ENCODE measurements at places on chromosomes 1 and 21.
A peak's percentile ranks its signal among the peaks of the same experiment; 100 is the strongest.

DNA sequence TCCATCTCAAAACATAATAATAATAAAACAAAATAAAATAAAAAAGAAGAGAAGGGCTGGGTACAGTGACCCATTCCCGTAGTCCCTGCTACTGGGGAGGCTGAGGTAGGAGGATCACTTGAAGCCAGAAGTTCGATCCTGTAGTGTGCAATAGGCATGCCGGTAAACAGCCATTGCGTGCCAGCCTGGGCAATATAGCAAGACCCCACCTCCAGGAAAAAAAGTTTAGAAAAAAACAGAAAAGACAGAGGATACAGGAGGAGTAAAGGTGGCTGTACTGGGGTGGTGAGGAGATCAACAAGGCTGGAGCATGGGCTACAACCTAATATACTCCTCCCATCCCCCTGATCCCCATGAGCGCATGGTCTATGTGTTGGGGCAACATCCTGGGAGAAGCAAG lies 30.8 kb downstream of the PTAFR start:
- DNase-seq: no peak

DNA sequence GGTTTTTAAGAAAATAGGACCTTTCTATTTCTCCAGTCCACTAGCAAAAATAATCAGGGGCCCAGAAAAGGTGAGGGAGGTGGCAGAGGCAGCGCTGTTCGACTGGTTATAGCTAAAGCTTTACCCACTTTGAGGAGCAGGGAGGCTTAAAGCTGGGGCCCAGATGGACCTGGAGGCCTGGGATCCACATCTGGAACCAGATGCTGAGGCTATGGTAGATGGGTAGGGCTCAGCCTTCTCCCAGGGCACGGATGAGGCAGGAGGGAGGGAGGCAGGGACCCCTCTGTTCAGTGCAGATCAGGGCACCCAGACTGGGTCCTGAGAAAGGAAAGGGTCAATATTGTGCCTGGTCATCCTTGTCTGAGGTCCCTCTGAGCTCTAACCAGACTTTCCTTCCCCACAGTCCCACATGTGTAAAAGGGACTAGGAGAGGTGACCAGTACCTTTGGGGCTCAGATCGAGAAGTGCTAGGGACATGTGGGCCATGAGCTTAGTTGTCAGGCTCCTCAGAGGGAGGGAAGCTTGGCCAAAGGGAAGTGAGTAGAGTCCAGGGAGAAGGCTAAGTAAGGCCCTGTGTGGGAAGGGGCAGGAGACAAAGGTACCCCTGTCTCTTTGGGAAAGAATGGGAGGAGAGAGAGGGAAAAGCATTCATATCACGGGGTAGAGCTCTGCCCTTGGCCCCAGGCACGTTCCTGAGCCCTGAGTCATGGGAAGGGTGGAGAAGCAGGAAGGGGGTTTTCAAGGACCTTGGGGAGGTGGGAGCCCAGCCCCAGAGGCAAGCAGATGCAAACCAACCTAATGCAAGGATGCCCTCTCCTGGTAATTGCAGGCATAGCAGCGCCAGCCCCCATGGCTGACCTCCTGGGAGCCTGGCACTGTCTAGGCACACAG lies 15.4 kb downstream of the LMNA start:
- DNase-seq: peak; percentile 90

- DNase-seq: no peak
These were observed 13.0 kb downstream of the MRAP start for GRCh38 chr21:32311621-32312020.

DNA sequence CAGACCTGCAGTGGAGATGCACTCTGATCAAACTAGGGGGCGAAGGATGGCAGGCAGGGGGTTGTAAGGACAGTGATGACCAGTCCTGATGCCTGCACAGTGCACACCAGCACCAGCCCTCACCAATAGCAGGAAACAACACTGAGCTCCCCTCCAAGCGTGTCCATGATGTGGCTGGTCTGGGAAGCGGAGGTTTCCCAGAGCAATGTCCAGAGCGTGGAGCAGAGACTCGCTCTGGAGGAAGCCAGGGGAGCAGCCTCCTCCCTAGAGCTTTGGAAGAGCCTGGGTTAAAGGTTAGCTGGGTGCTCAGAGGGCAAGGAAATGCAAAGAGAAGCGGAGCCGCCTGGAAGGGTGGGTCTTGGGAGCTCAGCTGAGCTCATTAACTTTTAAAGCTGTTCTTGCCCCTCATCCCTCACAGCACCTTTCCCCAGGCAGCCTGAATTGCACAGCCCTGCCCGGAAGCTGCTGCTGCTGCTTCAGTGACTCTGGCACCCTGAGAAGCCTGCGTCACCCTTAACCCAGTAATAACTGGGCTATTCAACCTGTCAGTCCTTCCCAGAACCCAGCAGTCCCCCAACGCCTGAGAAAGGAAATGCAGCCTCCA lies 162.2 kb upstream of the RAB4A start:
- DNase-seq: no peak

GRCh38 chr21:38148046-38148445 lies 108.7 kb upstream of the KCNJ15 start:
- DNase-seq: no peak

DNA sequence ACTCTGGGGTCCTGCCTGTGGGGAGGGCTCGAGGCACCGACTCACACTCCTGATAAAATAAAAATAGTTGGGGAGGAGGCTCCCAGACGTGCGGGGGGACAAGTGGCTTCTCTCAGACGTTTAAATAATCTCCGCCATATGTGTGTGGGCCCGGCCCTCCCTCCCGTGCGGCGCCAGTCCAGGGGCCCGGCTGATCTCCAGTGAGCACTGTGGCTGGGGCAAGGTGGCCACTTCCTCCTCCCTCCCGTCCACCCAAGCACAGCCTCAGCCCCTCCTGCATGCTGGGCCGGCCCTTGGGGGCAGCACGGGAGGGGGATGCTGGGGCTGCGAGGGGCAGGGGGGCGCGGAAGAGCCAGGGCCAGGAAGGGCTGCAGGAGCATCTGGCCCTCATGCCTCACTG lies 4.0 kb upstream of the PLCH2 start:
- no peak for DNase-seq

DNA sequence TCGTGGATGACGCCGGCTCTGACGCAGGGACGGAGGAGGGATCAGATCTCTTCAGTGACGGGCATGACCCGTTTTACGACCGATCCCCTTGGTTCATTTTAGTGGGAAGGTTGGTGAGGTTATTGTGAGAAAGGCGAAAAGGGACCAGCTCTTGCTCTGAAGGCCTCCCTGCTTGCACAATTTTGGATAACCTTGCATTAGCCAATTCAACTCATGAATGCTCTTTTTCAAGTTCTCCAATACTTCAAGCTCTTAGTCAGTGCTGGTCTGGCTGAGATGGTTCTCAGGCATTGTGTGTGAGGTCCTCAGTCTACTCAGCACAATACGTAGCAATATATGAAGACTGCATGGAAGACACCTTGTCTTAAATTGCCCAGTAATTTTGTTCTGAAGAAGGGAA lies 72.6 kb upstream of the PGD start:
- DNase-seq: no peak

DNA sequence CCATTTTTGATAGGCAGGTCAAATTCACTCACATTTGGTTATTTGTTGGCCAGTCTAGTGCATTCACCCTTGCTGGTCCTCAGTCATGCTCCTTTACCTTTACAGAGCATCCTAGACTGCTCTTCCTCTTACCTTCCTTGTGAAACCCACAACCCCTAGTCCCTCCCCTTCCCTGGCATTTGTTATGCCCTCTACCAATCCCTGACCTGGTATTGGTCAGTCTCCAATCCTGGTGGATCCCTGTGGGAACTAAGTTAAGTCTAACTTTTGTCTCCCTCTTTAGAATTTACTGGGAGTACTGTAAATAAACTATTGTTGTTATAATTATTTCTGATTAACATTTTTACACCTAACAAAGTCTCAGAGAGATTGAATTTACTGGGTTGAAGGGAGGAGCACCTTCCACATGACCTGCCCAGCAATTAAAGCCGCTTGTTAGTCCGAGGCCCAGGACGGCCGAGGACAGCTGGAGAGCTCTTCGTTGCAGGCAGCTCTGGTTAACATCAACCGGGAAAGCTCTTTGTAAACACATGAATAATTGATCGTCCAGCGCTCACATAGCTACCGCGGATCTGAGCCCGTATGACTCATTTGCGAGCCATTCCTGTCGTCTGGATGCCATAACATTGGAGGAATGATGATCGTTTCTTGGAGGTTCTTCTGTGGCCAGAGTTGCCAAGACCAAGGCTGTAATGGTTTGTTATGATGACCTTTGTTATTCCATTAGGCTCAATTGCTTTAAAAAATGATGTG lies 31.9 kb downstream of the MTARC1 start:
- DNase-seq: no peak

DNA sequence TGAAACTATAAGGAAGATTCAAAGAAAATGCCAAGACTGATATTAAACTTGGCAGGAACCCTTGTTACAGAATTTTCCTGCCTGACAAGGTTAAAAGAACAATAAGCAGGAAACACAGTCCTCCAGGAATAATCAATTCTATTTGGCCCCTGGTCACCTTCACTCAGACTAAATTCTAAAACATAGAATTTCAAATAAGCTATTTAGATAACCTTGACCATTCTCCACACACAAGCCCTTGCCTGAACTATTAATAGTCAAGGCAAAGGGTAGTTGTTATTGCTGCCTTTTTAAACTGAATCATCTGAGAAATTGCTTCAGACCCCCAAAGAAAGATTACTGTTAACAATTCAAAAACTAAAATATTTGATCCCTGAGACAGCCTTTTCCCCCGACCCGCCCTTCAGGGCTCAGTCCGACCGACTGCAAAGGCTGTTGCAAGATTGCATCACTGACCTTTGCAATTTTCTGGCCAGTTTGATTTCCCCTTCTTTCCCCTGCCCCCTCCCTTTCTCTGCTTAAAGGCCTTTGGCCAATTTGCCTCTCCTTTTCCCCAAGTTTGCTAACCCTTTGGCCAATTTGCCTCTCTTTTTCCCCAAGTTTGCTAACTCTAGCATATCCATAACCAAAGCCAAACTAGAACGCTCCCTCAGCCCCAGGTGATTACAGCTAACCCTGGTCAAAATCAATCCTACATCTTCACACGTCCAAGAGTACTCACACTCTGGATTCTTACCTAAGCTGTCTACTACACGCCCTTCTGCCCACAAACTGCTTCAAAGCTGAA lies 1.4 kb upstream of the G0S2 start:
- DNase-seq: no peak

- no peak for DNase-seq
These were observed 85.2 kb downstream of the SDCCAG8 start for GRCh38 chr1:243341074-243341473.

- DNase-seq: no peak
These were observed 83.5 kb upstream of the ADGRL2 start for GRCh38 chr1:81717230-81717629.

- DNase-seq: peak; percentile 65
These were observed at the start of gene DHRS3 for GRCh38 chr1:12617901-12618660. Gene DHRS3, minus strand, starts transcription at chr1:12618210. Its CDS starts 862 bp downstream, at chr1:12617348.

- no peak for DNase-seq
These were observed 45.7 kb downstream of the CDCP2 start for GRCh38 chr1:54107131-54107530.

GRCh38 chr1:110850627-110851026 lies 22.3 kb upstream of the CD53 start:
- no peak for DNase-seq

DNA sequence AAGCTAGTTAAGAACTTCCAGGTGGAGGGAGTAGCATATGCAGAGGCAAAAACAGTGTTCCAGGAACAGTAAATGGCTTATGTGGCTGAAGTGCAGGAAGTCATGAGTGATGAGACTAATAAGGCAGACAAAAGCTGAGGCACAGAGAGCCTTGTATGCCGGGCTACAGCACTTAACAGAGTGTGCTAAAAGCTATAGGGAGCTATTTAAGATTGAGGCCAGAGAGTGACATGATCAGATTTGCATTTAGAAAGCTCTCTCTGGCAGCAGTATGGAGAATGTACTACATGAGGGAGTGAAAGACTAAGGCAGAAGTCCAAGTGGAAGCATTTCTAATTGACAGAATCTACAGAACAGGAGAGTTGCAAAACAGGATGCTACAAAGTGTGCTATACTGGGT lies 38.6 kb downstream of the WASF2 start:
- DNase-seq: no peak

- peak; percentile 60 for DNase-seq
These were observed 2.3 kb downstream of the CD53 start for GRCh38 chr1:110875216-110875731.

GRCh38 chr1:241934201-241934848 lies 23.2 kb upstream of the BECN2 start:
- no peak for DNase-seq

- DNase-seq: no peak
These were observed 198.1 kb downstream of the NFIA start for GRCh38 chr1:61280452-61280851.

GRCh38 chr21:20998886-20999285 lies 677 bp downstream of the NCAM2 start:
- no peak for DNase-seq

DNA sequence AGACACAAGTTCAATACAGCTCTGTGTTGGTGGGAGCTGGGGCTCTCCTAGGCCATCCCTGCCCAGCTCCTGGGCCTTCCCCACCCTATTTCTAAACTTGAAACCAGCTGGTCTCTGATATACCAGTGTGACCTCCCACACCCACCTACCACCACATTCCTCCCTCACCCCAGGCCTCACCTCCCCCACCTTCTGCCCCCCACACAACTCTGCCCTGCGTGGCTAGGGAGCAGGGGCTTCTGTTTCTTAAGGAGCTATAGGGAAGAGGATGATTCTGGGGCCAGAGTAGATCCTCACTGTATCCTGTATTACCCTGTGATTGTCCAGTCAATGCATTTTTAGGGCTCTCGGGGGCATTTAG lies 16.5 kb downstream of the NES start:
- no peak for DNase-seq

DNA sequence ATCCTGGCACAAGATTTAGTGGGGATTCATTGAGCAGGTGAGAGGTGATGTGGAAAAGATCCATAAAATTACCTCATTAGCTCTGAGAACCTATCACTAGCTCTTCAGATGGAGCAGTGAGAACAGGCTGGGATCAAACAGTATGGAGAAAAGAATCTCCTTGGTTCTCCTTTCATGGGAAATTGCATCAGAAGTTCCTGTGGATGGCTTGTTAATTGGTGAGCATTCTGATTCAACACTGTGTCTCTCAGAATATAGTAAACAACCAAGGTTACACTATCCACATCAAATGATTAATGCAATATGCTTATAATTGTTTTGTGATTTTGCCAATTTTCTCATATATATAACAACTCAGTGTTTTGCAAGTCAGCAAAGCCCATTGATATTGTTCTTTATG lies 8.3 kb upstream of the CD55 start:
- DNase-seq: no peak

DNA sequence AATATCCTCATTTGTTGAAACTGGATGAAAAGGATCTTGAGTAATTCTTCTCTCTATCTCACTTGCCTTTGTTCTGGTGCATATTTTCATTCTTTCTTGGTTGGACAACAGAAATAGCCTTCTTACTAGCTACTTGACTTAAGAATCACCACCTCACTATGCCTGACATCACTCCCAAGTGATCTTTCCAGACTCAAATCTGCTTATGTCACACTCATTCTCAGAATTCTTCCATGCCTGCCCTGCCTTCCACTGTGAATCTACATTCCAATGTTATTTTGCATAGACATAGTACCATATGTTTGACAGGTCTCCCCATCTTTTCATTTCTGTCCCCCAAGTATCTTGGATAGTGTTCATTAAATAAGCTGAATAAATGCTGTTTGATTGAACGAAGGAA lies 78.5 kb upstream of the DPYD start:
- no peak for DNase-seq

- no peak for DNase-seq
These were observed 151.7 kb upstream of the ZNF648 start for GRCh38 chr1:182213163-182213562.

- DNase-seq: no peak
These were observed 264.5 kb upstream of the CAMK1G start for GRCh38 chr1:209319057-209319432.

Measured in stimulated activated CD4-positive, alpha-beta T cell treated with anti-CD3 and anti-CD28 coated beads, Interleukin-2, amount 100 ng/mL, for 24 hours (primary cell).